Stimulated activated CD4-positive, alpha-beta T cell treated with anti-CD3 and anti-CD28 coated beads, Interleukin-1b, Interleukin-23, amount 100 ng/mL, for 48 hours (primary cell): ENCODE measurements at places on chromosomes 7 and 10.

DNA sequence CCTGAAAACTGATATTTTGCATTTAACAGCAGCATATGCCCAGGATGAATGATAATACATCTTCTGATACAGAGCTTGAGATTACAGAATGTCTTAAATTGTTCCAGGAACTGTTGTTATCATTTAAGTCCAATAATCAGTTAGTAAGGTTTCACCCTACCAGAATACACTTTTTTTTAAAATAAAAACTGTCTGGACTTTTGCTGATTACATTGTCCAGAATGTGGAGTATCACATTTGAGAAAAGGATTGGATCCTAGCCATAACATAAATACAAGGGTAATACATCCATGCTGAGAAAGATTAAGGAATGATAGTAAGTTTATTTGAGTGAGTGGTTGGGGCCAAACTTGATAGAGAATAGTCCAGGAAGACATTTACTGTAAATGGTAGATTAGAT lies 71.0 kb downstream of the SEPTIN7 start:
- no peak for DNase-seq

DNA sequence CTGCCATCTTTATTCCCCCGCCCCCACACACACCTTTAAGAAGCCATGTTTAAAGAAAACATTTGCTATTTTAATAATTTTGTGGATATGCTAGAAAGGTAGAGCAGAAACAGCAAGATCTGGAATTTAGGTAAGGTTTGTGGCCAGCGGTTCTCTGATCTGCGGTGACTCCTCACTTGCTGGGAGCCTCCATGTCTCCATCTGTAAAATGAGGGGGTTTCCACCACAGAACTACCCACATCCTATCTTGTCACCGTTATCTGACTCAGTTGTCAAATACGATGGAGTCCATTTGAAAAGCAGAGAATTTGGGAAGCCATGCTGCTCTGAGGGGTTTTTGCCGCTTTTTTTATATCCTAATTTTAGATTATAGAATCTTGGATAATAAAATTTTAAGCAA lies 23.3 kb downstream of the MACC1 start:
- DNase-seq = no peak

DNA sequence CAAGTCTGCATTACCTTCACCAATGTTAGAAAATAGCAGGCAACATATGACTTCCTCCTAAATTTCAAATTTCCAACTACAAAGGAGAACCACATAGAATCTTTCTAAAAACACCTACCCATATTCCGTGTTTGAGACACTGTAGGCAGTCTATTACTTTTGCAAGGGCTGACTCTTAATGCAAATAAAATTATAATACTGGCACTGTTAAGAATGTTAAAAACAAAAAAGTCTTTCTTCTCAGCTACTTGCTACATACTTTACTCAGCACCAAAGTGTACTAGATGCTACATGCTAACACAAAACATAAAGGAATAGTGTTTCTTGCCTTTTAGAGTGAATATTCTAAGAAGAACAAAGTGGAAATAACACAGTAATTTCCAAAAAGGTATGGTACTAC lies 65.4 kb downstream of the SRPK2 start:
- no peak for DNase-seq

DNA sequence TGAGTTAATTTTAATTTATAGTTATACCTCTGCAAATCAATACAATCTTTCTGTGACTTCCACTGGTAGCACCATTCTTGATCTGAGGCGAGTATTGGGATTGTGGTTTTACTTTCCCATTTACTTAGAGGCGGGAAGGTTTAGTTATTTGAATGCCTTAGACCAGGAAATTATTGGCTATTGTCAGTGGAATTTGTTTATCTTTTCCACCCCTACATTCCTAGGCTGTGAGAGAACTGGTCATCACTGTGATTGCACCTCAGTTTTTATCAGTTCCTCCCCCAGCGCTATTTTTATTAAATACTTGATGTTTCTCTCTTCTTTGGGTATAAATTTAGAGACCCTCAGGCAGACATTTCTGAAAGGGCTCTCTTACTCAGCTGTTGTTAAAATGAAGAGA lies 29.9 kb downstream of the CDK14 start:
- DNase-seq = no peak

GRCh38 chr10:83184641-83185040 lies 954.7 kb upstream of the GHITM start:
- no peak for DNase-seq

DNA sequence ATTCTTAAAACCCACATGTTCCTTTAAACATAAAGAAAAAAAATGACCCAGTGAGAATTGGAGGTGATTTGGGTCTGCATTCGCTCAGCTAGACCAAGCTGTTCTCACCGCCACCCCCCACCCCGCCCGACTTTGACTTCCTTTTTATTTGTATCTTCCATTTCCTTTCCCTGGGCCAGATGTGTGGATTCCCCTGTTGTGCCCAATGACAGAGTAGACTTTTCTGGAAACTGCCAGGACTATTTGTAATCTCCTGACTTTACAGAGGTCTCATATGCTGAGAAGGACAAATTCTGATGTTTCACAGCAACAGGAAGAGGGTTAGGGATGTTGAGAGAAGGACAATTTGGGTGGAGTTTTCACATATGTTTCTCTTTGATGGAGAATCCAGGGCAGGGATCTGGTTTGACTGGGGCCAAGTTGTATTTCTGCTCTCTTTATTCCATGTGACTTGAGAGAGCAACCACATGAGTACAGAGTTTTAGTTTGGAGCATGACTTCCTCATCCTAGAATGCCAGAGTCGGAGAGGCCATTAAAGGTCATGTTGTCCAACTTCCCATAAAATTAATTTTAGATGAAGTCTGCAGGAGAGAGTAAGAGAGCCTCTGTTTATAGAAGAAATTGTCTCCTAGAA lies 1023.2 kb downstream of the LRMDA start:
- no peak for DNase-seq

- DNase-seq = no peak
These were observed 94.1 kb downstream of the HBP1 start for GRCh38 chr7:107262857-107263256.

DNA sequence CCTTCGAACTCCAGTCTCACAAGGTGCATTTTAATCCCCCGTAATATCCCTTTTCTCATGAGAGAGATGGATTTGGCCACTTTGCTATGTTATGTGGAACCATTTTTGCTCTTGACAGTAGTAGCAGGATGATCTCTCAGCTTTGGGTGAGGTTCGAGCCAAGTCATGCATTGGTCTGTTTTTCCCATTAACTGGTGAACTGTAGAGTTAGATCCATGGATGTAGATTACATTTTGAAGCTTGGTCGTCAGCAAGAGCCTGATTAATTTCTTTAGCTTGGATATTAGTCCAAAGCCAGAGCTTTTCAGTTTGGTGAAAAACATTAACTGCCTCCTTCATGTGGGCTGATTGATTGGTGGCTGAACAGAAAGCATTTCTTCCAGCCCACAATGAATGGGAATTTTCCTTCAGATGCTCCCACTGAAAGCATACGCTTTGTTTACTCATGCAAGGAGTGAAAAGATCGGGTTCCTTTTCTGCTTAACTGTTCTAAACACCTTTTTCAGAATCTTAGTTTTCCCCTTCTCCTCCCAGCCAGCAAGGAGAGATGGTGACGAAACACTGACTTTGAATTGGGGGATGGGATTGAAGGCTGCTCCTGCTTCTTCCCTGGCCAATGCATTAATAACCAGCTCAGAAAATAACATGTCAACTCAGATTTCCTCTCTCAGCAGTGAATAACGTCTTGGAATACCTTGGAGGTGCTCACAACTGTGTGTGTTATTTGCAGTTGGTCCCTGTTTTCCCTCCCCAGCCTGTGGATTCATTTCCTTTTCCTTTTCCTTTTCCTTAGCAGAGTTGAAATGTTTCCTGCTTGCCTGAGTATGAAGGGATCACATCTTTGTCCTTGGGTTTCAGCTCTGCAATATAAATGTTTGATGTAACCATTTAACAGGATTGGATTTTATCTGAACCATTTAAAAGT lies 351.8 kb upstream of the FZD8 start:
- DNase-seq = no peak

- DNase-seq = no peak
These were observed 10.3 kb upstream of the PCBD1 start for GRCh38 chr10:70898687-70899086.

DNA sequence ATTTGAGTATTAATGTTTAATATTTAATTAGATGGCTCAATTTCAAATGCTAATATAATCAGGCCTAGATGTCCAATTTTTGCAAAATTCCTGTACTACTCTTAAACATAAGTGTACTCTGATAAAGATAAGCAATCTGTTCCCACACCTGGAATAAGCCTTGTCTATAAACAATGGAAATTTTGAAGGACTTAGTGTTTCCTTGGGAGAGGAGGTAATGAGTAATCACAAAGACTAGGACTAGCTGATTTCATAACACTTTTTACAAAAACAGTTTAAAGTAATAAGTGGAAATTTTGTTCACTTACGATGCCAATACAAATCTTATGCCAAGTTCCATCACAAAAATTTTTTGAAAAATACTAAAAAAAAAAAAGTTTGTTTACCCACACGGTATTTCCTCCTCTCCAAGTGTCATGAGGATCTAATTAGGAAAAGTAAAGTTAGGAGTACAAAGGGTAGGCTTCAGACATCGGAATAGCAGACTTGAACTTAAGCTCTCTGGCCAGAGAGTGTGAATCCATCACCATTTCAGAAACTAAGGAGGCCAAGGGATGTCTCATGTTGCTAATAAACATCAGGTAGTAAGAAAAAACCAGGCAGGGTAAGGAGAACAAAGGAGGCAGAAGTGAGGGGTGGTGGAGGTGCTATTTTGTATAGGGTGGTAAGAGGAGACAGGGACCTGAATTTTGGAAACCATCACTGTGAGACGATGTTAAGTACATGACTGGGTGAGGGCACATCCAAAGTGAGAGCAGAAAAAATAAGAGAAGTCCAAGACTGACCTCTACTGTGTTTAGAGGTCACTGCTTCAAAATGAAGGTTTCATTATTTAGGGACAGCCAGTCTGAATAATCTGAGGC lies 61.3 kb downstream of the RAPGEF5 start:
- DNase-seq = no peak

GRCh38 chr10:22560913-22561239 lies 153.5 kb downstream of the PIP4K2A start:
- no peak for DNase-seq

DNA sequence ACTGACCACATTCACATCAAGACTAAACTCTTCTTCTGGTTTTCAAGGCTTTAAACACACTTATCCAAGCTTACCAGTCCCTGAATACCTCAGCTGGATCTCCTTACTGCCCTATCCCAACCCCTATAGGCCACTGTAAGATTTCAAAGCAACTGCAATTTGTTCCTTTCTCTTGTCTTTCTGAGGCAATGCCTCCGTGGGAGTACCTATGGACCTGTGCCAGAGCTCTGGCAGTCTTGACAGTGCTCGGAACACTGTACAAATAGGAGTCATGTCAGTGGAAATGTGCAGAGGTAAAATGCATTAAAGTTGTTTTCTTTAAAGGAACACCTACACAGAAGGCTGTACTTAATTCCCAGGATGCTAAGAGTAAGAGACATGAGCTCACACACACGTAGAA lies 124.7 kb downstream of the CNOT4 start:
- no peak for DNase-seq

DNA sequence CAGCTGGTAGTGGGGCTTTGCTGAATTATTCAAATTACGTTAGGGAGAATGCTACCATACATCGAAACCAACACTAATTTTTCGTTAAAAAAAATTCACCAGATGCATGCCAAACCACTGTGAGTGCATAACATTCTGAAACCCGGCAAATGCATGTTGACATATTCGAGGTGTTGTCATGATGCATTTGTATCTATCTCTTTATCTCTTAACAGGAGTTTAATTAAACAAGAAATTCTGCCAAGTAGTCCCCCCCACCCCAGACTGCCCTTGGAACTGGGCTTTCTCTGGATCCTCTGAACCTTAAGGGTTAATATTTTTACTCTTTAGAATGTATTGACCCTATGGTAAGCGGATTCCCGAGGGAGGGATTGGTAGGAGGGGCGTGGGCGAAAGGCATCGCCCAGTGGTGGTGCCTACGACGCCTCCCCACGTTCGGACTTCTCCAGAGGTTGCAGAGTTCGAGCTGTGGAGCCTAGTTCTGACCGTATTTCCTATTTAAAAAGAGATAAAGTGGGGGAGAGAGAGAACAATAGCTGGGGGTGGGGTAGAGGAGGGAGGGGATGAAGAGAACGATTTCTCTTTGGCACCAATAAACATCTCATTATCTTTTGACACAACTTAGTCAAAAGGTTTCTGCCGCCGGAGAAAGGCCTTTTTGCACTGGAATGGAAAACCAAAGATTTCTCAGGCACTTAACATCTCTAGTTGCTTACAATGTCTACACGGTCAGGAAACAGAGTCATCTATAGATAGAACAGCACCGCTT lies 7.2 kb downstream of the DLX6 start:
- no peak for DNase-seq

- DNase-seq = no peak
These were observed 16.9 kb upstream of the PRF1 start for GRCh38 chr10:70619271-70620019.

DNA sequence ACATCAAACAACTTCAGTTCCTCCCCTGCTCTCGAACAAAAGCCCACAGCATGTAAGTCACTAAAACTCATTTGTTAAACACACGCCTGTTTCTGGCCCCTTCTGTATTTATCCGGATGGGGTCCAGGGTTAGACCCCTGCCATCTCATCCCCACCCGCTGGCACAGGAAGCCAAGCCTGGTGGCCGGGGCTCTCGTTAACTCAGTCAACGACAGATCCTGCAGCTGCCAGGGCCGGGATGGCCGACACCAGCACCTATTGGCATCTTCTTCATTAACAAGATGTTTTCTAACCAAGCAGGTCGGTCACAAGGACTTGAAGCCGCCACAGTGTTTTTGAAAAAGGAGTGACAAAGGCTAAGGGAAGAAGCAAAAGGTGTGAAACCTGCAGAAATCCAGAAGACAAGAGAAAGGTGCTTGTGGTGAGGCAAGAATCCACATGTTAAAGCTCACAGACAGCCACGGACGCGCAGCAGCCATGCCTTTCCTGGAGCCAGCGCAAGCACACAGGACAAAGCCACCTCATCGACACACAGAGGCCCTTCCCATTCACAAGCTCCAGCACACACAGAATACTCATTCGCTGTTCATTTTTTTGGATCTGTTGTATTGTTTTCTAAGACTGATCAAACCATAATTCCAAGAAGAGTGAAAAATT lies 202.7 kb downstream of the DIP2C start:
- DNase-seq = no peak

DNA sequence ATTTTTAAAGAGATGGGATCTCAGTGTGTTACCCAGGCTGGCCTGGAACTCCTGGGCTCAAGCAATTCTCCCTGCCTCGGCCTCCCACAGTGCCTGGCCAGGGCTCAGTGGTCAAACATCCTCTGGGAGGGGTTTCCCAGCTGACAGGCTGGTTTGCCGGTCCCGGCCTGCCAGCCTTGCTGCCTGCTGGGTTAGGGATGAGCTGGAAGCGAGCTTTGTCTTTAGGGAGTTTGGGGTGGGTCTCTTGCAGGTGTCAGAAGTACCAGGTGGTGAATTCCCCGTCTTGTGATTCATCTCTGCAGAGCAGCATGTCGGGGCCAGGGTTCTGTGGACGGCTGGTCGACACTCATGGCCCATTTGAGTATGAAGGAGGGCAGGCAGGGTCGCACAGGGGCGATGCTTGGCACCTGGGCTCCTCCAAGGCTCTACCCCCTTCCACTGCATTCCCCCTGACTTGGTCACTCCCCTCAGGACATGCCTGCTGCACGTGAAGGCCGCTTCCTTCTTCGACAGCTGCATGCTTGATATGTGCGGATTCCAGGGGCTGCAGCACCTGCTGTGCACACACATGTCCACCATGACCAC lies 30.3 kb downstream of the ZAN start:
- DNase-seq = no peak

- no peak for DNase-seq
These were observed 2.8 kb downstream of the PDGFA start for GRCh38 chr7:516606-517456.
